ENCODE measurements at places on chromosomes 11 and 22. TPM values are rescaled to one million over a fixed set of nuclear protein-coding genes. Genes with fewer than 3 reads are reported as not detected.
A peak's percentile ranks its signal among the peaks of the same experiment; 100 is the strongest.

SLC22A25 gene
- not detected for polyA plus RNA-seq

DNA sequence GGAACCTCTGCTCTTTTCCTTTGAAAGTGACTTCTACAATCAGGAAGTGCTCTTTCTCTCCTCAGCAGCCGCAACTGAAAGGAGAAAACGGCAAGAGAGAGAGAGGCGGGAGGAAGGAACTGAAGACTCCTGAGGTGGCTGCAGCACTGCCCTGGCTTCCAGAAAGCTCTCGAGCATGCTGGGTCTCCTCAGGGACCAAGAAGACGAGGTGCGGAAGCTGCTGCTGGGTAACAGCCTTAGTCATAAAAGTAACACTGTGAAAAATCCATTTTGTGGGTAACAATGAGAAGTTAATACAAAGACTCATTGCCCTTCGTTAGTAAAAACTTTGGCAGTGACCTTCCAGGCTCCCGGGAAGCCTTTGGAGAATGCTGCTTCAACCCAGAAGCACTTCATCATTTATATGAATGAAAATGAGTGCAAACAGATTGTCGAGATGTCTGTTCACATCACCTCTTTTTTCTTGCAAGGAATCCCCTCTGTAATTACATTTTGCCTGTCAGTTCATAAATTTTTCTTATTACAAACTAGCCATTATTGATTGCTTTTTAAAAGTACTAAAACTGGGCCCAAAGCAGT is 473.4 kb downstream of the SOX6 start:
- no peak for DNase-seq

KRTAP5-8 gene
- not detected for polyA plus RNA-seq

ZNF280A gene
- 2.1 TPM for polyA plus RNA-seq

- no peak for DNase-seq
Measured at GRCh38 chr11:132895340-132895739, 637.0 kb downstream of the OPCML start.

ANGPTL5 gene
- not detected for polyA plus RNA-seq

GRCh38 chr22:39182478-39183030 is 30.1 kb upstream of the CBX7 start:
- DNase-seq, result no peak

GRCh38 chr11:27786331-27786730 is 86.1 kb upstream of the BDNF start:
- no peak for DNase-seq

XKR3 gene
- not detected for polyA plus RNA-seq

SCGB2A2 gene
- polyA plus RNA-seq, result not detected

DNA sequence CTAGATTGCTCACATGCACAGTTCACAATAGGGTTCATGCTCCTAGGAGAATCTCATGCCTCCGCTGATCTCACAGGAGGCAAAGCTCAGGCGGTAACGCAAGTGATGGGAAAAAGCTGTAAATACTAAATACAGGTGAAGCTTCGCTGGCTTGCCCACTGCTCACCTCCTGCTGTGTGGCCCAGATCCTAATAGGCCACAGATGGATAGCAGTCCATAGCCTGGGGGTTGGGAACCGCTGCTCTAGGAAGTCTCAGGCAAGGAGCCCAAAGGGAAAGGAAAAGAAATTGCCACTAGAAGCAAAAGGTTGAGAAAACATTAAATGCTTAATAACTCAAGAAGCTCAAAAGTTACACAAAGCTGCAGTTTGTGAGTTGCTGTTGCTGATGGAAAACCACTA is 3.2 kb upstream of the TRPC6 start:
- DNase-seq, result no peak

DNA sequence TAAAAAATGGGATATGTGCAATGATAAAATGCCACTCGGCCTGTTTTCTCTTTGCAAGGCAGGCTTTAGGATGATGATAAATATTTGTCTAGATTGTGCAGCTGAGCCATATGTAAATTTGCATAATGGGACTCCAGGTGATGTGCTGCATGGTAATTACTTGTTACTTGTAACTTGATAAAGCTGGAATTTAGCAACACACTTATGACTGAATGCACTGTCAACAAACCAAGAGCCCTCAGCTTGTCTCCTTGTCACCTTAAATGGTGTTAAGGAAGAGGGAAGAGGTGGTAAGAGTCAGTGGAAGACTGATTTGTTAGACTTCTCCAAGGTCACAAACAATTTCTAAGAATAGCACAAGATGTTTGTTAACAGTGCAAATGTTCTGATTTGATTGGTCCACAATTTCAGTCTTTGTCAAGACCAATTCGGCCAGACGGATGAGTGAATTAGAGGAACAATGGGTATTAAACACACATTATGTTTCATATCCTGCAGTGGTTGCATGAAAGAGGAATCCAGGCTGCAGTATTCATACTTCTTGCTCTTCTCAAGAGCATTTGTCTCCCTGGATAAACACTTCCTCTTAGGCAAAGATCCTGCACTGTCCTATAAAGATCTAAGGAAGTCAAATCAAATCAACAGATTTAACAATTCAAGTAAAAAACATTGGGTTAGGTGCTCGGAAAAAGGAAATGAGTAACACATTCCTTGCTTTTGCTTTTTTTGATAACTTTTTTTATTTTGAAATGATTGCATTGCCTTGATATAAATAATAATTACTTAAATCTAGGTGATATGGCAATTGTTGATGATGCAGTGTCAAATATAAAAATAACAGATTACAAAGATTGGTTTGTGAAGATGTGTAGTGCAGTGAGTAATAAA is 448.3 kb upstream of the DDI1 start:
- DNase-seq, result no peak

CDCA5 gene
- 46.0 TPM for polyA plus RNA-seq

NXPE2 gene
- not detected for polyA plus RNA-seq

DNA sequence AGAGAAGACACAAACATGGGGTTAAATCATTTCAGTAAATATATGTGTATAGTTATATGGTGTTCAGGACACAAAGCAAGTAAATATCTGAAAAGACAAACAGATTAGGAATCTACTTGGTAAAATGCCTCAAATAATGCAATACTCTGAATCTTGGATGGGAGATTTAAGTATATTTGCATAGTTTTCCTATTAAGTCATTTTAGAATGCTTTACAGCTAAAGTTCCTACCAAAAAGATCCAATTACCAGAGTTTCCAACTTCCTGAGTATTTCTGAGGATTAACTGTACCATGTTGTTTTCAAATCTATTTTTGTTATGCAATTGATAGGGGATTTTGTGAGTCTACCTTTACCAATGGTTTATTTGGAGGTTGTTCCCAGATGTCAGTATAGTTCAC is 424.4 kb upstream of the CCDC179 start:
- DNase-seq, result no peak

DNA sequence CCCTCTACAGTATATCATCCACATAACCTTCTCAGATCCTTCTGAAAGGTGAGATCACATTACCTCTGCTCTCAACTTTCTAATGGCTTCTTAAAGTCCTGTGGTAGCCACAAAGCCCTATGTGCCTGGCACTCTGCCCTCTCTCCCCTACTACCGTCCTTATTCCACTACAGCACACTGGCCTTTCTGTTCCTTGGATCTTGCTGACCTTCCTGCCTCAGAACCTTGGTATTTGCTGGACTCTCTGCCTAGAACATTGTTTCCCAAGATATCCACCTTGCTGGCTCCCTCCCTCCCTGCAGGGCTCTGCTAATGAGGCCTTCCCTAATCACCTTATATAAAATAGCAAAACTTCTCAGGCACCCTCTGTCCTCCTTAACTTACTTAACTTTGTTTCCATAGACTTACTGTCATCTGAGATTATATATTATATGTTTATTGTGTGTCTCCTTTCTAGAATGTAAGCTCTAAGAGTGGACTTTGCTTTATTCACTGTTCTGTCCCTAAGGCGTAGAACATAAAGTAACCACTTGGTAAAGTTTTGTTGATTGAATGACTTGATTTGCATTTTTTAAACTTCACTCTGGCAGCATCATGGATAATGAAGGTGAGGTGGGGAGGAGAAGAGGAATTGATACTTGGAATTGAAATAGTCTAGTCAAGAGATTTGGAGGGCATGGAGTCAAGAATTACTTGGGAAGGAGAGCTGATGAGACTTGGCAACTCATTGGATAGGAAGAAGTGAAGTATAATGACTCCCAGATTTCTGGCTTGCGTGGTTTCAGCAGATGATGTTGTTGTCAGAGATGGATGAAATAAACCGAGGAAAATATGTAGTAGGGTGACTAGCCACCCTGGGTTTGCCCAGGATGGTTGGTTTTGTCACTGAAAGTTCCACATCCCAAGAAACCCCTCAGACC is 10.5 kb downstream of the POLD3 start:
- no peak for DNase-seq

GRCh38 chr11:7020183-7020917 is at the start of the genes NLRP14 and ZNF214:
Gene NLRP14 (plus strand): TSS chr11:7020479. CDS start chr11:7038587, 18,108 bp downstream.
Gene ZNF214 (minus strand): TSS chr11:7020346. CDS start chr11:7002835, 17,511 bp downstream.
- peak; percentile 91 for DNase-seq

DNA sequence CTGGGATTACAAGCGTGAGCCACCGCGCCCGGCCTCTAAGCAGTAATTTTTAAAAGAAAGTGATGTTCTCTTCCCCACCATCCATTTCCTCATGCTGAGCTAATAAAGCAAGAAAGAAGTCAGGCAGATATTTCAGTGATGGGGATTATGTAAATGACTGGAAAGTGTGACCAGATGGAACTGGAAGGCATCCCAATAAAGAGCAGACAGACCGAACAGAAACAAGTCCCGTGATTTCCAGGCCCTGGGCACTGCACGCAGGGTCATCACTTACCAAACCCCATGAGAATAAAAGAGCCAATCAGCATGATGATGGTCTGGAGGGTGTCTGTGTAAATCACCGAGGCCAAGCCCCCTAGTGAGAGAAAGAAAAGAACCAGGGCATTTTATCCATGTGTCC is 18.2 kb downstream of the SLC5A4 start:
- no peak for DNase-seq

DNA sequence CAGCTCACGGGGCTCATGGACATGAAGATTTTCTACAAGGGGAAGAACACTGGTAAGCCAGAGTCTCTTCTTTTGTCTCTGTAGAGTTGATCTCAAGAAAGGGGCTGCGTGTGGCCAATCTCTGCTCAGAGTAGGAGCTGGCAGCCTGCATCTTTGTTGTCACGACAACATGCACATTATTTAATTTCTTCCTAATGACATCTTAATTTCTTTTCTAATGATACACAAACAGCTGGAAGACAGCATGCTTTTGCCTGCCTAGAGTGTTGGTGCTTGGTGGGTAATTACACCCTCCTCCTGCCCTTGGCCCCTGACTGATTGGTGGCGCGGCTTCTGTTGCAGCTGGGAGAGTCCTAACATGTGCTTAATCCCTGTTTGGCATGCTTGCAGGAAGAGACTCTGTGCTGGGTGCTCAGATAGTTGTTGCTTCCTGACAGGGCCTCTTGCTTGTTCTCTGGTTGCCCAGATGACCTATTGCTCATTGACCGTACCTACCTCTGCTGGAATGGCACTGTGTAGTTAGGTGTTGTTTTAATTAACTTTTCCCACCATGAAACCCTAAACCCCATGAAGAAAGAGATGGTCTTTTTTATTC is 106.9 kb upstream of the SORL1-AS1 start:
- DNase-seq, result no peak

GRCh38 chr11:123292647-123293046 is 97.6 kb upstream of the CLMP start:
- DNase-seq, result no peak

GLYAT gene
- polyA plus RNA-seq, result not detected

MS4A7 gene
- polyA plus RNA-seq, result not detected

- no peak for DNase-seq
Measured at GRCh38 chr11:15673408-15673831, 558.7 kb downstream of the INSC start.

Measured in A549 (cell line).